A673 (cell line): ENCODE measurements at places on chromosomes 11 and 22. TPM values are rescaled to one million over a fixed set of nuclear protein-coding genes. Genes with fewer than 3 reads are reported as not detected.
A peak's percentile ranks its signal among the peaks of the same experiment; 100 is the strongest.

- H3K4me3 ChIP-seq, result no peak overlapping the region
- no peak overlapping the region for H3K27ac ChIP-seq
- no peaks in the 10 kb centered on the region for H3K36me3 ChIP-seq
- no peaks in the 10 kb centered on the region for H3K27me3 ChIP-seq
- H3K4me1 ChIP-seq, result no peaks in the 10 kb centered on the region
Measured at GRCh38 chr22:44338906-44339305, 26.2 kb upstream of the SHISAL1 start.

GRCh38 chr11:60875366-60876167 lies 8.2 kb downstream of the ZP1 start:
- H3K4me3 ChIP-seq, result no peak overlapping the region
- no peaks in the 10 kb centered on the region for H3K36me3 ChIP-seq
- no peak overlapping the region for H3K27ac ChIP-seq
- H3K27me3 ChIP-seq, result no peaks in the 10 kb centered on the region
- DNase-seq, result no peak
- H3K4me1 ChIP-seq, result no peaks in the 10 kb centered on the region

DNA sequence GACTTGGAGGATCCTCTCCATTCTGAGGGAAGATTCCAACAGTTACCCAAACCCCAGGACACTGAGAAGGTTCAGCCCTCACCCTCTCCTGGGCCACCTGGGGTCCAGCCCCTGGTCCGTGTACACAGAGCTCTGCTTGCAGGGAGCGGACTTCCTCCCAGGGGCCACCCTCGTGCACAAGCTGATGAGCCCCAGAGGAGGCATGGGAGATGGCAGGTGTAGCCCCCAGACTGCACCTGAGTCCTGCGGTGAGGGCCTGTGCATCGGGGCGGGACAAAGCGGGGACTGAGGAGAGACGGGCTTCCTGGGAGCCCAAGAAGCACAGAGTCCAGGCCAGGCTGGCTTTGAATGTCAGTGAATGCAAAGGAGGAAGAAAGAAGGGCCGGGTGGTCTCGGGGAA lies 1374.9 kb downstream of the BRD1 start:
- H3K27me3 ChIP-seq, result no peaks in the 10 kb centered on the region
- no peak overlapping the region for H3K27ac ChIP-seq
- H3K4me1 ChIP-seq, result no peaks in the 10 kb centered on the region
- no peaks in the 10 kb centered on the region for H3K36me3 ChIP-seq

DNA sequence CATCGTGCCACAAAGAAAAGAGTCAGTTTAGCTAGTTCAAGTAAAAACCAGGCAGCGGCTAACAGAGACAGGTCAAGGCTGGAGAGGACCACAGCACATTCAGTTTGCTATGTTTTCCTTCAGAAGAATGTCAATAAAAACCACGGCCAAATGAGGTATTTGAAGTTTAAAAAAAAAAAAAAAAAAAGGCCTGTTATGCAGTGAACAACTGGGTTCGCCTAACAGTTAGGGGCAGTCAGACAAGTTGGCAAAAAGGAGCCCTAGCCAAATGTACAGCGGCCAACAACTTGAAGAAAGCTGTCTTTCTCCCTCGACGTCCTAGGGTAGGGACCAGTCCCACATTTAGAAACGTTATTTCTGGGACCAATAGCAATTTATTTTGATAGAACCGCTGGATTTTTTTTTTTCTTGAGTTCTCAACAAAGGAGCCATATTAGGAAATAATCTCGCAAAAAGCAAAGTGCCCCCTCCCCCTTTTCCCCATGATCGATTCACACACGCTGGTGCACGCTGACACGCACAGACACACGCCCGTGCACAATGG lies 237.8 kb downstream of the TTC28 start:
- no peak overlapping the region for H3K27ac ChIP-seq
- H3K4me3 ChIP-seq, result peak overlapping the region; percentile 49
- DNase-seq, result no peak

- no peak overlapping the region for H3K27ac ChIP-seq
- no peaks in the 10 kb centered on the region for H3K4me1 ChIP-seq
- H3K4me3 ChIP-seq, result no peak overlapping the region
- H3K27me3 ChIP-seq, result no peaks in the 10 kb centered on the region
Measured at GRCh38 chr11:118841469-118842242, 42.0 kb upstream of the CXCR5 start.

- peak; percentile 91 for DNase-seq
- peaks cover 25% of the 10 kb centered on the region for H3K4me1 ChIP-seq
- H3K36me3 ChIP-seq, result no peaks in the 10 kb centered on the region
Measured at GRCh38 chr11:69040581-69041260, 8.0 kb upstream of the TPCN2 start.

DNA sequence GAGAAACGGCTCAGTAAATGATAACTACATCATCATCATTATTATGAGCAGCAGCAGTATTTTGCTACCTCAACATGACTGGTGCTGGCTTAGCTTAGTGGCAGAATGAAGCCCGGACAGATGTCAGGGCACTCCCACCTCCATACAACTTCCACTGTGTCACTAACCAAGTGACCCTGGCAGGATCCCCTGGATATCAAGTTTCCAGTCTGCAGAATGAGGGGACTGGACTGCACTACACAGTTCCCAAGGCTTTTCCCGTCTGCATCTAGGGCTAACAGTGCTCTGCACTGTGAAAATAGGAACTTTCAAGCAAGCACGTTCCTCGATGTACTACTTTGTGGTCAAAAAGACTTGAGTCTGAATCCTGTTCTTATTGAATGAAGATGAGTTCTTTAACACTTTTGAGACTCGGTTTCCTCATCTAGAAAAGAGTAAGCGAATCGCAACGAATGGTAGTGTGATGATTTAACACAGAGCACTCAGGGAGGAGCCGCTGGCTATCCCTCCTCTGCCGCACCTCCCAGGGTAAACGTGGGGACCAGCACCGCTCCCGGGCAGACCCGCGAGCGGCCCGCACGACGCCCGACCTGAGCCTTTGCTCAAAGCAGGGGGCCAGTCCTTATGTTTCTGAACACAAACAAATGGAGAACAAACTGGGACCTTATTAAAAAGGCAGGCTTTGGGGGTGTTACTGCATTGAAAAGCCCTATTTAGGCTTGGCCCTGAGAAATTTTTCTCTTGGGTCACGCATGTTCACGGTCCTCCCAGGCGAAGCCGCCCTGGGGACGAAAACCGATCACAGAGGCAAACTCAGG lies 910 bp downstream of the CLTCL1 start:
- H3K27me3 ChIP-seq, result no peaks in the 10 kb centered on the region
- no peaks in the 10 kb centered on the region for H3K36me3 ChIP-seq
- H3K4me3 ChIP-seq, result peak overlapping the region; percentile 79
- H3K4me1 ChIP-seq, result peaks cover 8% of the 10 kb centered on the region
- peak overlapping the region; percentile 64 for H3K27ac ChIP-seq

DNA sequence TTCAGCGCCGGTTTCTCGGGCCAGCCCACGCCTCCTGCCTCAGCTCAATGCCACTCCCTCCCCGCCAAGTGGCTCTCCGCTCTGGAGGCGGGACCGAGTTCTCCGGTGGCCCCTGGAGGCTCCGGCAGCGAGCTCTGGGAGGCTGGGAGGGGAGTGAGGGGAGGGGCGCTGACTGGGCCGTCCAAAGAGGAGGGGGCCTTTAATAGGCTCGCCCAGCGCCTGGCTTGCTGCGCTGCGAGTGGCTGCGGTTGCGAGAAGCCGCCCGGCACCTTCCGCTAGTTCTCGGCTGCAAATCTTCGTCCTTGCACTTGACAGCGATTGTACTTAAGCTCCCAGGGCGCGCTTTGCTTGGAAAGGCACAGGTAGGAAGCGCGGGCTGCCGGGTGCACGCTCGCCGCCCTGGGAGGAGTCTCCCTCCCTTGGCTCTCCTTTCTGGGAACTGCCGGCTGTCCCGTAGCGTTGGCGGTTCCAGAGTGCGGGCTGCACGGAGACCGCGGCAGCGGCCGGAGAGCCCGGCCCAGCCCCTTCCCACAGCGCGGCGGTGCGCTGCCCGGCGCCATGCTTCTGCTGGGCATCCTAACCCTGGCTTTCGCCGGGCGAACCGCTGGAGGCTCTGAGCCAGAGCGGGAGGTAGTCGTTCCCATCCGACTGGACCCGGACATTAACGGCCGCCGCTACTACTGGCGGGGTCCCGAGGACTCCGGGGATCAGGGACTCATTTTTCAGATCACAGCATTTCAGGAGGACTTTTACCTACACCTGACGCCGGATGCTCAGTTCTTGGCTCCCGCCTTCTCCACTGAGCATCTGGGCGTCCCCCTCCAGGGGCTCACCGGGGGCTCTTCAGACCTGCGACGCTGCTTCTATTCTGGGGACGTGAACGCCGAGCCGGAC lies at the start of gene ADAMTS15:
Gene ADAMTS15, plus strand, starts transcription at position 230 of the 894 bp plus-strand sequence. Its CDS starts 329 bp downstream, at position 559.
- peaks cover 10% of the 10 kb centered on the region for H3K4me1 ChIP-seq
- no peak within 1 kb of the TSS for H3K27ac ChIP-seq

- no peak overlapping the region for H3K27ac ChIP-seq
- no peaks in the 10 kb centered on the region for H3K27me3 ChIP-seq
- peaks cover 8% of the 10 kb centered on the region for H3K36me3 ChIP-seq
- H3K4me3 ChIP-seq, result no peak overlapping the region
Measured at GRCh38 chr11:117176186-117176585, 2.4 kb upstream of the SIDT2 start.

GRCh38 chr11:131307506-131307905 lies 62.9 kb upstream of the NTM start:
- H3K27ac ChIP-seq, result no peak overlapping the region
- no peak overlapping the region for H3K4me3 ChIP-seq
- DNase-seq, result no peak
- H3K27me3 ChIP-seq, result peaks cover 48% of the 10 kb centered on the region

DNA sequence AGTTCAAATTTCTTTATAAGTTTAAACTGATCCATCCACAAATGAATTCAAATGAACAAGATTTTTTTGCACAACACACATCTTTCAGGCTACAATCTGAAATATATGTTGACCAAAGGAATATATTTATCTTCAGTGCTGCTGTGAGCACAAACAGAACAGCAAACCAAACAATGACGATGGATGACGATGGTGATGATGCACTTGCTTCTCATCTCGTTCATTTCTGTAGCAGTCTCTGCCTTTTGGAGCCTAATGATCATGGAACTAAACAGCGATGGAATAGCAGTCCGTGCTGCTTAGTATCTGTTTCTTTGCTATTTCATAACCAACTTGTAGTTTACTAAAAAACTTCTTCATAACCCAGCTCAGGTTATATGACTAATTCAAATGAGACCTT lies 220.7 kb upstream of the BLID start:
- DNase-seq, result no peak
- H3K4me3 ChIP-seq, result no peak overlapping the region

LRRC56 gene
- 2.1 and 2.5 TPM in 2 replicates for total RNA-seq

RFPL1 gene
- total RNA-seq, result not detected in 2 replicates

UFD1 gene
- total RNA-seq, result 161 and 195 TPM in 2 replicates

ACR gene
- not detected in 2 replicates for total RNA-seq

IL17REL gene
- not detected in 2 replicates for total RNA-seq

CDC45 gene
- 79.1 and 79.2 TPM in 2 replicates for total RNA-seq

C11orf97 gene
- not detected in 2 replicates for total RNA-seq
